OCI-LY7 (cell line): ENCODE measurements at places on chromosomes 12 and 14. TPM values are rescaled to one million over a fixed set of nuclear protein-coding genes. Genes with fewer than 3 reads are reported as not detected.

- no peak for DNase-seq
Observed at GRCh38 chr14:50762931-50763300, 68.0 kb downstream of the NIN start.

DNA sequence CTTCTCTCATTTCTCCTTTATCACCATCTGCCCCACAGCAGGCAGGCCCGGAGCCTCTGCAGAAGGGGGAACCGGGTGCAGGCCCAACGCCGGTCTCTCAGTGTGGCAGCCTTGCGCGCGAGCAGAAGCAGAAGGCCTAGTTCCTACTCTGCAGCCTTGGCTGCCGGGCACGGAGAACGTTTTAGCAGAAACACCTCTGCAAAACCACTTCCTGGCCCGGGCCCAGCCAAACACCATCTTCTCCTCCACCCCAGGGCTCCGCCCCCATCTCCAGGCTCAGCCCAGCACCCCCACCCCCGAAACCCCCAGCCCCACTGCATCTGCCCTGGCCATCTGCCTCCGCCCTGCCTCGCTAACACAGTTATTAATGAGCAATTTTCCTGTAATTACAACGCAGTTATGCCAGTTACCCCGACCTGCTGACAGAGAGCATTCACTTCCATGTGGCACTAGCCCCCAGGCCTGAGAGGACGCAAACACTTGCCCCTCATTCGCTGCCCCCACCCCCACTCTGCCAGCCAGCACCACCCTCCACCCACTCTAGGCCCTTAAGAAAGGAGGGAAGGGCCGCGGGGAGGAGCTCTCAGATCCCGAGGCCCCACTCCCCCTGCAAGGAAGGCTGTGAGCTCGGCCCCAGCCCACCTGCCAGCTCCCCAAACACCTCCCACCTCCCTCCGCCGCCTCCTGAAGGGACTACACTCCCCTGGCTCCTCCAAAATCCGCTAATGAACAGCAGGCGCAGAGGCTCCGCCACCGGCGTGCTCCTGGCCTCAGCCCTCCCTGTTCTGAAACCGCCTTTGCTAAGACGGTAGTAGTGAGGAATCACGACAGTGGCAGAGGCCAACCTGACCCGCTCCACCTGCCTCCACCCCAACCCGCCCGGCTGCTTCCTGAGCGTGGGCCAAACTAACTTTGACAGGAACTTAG, 44.7 kb upstream of the FBRSL1 start:
- peak; percentile 92 for DNase-seq

DNA sequence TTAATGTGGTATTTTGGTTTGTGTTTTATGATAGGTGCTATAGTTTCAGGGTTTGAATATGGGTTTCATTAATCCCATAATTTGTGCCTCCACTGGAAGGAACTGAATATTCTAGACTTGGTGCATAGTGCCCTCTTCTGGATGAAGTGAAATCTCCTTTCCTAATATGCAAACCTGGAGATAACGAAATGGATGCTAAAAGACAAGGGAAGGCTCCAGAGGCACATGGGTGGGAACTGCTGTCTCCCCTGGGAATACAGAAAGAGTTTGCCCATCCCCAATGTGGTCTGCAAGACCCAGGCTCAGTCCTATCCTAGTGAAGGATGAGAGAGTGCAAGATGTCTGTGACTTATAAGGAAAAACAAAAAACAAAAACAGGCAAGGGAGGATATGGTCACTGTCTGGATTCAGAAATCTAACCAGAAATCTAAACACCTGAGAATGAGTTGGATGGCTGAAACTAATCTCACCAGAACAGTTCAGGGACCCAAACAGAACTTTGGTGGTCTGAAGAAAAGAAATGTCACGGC, 142.3 kb upstream of the TMPO start:
- peak; percentile 73 for DNase-seq

- no peak for DNase-seq
Observed at GRCh38 chr14:89514601-89515000, 97.6 kb upstream of the FOXN3 start.

GRCh38 chr12:14802247-14802646, 1.0 kb downstream of the WBP11 start:
- DNase-seq: peak; percentile 21

Gene SPIC
- total RNA-seq: not detected in 2 replicates

DNA sequence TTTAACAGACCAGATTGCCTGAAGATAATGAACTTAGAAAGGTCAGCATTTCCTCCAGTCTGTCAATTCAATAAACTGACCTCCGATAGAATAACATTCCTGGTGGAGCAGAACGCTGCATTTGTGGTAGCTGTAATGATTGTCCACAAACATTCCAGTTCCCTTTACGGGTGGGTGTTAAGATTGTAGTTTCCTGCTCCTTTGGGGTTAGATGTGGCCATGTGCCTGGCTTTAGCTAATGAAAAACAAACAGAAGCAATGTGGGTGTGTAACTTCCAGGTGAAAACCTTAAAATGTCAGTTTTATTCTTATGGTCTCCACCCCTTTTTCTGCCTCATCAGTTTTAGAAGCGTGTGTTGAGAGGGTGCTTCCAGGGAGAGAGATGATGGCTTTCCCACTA, 217.3 kb upstream of the CRY1 start:
- DNase-seq: no peak

Gene CELA1
- not detected in 2 replicates for total RNA-seq

DNA sequence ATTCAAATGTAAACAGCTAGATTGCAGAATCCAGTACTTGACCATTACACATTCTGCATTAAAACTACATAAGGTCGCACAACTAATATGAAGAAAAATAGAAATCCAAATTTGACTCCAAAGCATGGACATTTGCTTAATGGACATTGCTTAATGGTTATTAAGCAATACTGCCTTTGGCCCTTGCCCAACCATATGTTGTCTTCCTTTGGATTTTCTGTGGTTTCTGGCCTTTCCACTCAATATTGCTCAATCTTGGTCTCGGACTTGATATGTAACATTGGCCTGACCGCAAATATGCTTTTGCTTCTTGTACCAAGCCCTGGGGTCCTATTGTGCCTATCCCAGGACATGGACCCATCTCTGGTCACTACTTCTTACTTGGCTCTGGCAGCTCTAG, 67.2 kb downstream of the PTPRR start:
- no peak for DNase-seq

- no peak for DNase-seq
Observed at GRCh38 chr12:105107171-105107493, 399 bp upstream of the WASHC4 start.

DNA sequence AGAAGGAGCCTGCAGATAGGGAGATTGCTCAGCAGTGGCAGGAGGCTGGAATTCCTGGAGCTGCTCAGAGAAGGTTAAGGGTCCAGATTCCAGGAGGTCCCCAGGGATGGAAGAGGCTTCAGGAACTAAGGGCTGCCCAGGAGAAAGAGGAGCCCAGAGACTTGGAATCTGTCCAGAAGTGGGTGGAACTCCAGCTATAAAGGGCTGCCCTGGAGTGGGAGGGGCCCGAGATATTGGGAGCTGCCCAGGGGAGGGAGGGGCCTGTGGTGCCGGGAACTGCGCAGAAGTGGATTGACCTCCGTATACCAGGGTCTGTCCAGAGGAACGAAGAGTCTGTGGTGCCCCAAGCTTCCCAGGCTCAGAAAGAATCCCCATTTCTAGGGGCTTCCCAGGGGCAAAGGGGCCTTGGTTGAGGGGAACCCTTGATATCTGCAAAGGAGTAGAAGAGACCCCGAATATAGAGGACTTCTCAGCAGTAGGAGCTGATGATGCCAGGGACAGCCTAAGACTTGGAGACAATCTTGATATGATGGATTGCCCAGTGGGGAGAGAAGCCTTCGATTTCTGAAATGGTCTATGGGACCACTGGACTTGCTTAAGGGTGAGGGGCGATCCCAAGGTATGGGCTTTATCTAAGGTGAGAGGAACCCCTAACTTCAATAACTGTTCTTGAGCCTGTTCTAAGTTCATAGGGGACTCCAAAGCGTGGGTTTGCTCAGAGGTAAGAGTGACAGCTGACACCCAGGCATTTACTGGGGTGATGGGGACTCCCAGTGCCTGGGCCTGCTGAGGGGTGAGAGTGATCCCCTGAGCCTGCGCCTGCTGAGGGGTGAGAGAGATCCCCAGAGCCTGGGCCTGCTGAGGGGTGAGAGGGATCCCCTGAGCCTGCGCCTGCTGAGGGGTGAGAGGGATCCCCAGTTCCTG, 45.0 kb downstream of the FAM186A start:
- no peak for DNase-seq

- peak; percentile 75 for DNase-seq
Observed at GRCh38 chr12:96445691-96446583, 43.4 kb upstream of the CFAP54 start.

Gene POTEM
- 0.98 and 1.0 TPM in 2 replicates for total RNA-seq

Gene TSPAN19
- total RNA-seq: not detected in 2 replicates

Gene MYL2
- 6.4 and 7.4 TPM in 2 replicates for total RNA-seq

Gene SLC25A21
- not detected in 2 replicates for total RNA-seq

DNA sequence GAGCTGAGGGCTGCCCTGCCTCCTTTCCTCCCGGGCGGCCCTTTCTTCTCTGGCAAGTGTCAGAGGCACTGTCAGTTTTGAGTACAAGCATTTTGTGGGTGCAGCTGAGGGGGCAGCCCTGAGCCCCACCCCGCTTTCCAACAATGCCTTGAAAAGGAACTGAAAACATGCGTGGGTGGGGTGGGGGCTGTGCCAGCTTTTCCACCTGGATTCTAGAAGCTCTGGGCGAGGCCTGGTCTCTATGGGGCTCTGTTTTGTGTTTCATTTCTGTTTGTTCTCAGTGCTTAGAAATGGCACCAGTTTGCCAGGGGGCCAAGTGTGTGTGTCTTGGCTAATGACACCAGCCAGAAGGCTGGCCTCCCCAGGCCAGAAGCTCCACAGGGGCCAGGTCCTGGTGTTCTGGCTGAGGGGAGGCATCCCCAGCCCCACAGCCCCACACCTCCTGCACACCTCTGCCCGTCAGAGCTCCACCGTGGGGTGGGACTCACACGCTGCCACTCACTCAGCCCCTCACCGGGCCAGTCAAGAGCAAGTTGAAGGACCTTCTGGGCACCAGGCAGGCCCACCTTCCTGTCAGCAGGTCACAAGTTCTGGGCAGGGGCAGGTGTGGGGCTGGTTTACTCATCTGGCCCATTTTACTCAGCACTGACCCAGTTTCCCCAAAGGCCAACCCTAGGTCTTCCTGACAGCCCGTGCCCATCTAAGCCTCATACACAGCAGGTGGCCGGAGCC, 155.1 kb downstream of the CALM1 start:
- no peak for DNase-seq
